ENCODE measurements at places on chromosomes 13 and 19. TPM values are rescaled to one million over a fixed set of nuclear protein-coding genes. Genes with fewer than 3 reads are reported as not detected.

Gene KRTDAP
- not detected for total RNA-seq

Gene MYADM
- total RNA-seq: 11.6 TPM

GRCh38 chr13:80074143-80074752 is 266.7 kb downstream of the SPRY2 start:
- DNase-seq: no peak

Gene KLK13
- not detected for total RNA-seq
